ENCODE measurements at places on chromosomes 4 and X.

DNA sequence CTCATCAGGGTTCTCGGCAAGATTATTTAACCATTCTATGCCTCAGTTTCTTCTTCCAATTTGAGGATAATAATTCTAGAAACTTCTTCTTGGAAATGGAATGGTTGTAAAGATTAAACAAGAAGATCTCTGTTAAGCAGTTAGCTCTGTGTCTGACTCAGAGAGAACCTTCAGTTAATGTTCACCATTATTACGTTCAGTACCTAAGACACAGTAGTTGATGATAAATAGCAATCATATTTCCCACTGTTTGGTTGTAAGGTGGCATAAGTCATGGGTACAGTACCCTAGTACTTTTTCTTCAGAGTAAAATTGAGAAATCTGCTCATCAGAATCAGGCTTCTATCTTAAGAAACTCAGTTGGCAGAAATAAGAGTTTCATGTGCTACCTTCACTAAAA lies 366.5 kb upstream of the BOD1L1 start:
- DNase-seq, result no peak

DNA sequence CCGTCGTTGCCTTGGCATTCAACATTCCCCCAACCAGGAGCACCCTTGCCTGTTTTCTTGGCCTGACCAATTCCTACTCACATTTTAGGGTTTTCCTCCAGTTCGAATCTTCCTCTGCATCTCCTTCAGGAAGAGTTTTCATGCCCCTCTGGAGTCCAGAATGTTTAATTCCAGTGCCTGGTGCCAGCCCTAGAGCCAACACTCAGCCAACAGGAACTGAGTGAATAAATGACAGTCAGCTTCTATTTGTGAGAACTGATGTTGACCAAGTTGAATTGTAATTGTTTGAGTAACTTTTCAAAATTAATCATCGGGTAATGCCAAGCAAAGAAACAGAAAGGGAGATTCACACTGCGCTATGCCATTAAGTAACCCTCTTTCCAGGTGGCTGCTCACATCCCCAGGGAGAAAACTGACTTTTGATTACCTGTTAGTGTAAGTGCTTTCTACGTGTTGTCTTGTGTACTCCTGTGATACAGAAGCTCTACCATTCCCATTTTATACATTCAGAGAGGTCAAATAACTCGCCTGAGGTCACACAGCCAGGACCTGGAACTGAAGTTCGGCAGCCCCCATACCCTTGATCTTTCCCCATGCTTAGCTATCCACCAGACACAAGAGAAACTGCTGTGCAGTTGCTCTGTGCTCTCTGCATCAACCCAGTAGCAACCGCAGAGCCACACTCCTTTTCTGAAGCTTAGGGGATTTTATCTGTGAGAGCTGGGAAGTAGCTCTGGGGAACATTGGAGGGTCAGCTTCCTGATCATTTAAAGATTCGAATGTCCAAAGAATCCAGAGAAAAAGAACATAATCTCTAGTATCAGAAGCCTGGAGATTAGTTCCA lies 19.0 kb upstream of the SLC2A9 start:
- no peak for DNase-seq

- DNase-seq, result peak; percentile 48
Measured at GRCh38 chrX:101550362-101550750, at the start of gene ARMCX1. Gene ARMCX1, plus strand, starts transcription at chrX:101550547. Its CDS starts 2,384 bp downstream, at chrX:101552931.

DNA sequence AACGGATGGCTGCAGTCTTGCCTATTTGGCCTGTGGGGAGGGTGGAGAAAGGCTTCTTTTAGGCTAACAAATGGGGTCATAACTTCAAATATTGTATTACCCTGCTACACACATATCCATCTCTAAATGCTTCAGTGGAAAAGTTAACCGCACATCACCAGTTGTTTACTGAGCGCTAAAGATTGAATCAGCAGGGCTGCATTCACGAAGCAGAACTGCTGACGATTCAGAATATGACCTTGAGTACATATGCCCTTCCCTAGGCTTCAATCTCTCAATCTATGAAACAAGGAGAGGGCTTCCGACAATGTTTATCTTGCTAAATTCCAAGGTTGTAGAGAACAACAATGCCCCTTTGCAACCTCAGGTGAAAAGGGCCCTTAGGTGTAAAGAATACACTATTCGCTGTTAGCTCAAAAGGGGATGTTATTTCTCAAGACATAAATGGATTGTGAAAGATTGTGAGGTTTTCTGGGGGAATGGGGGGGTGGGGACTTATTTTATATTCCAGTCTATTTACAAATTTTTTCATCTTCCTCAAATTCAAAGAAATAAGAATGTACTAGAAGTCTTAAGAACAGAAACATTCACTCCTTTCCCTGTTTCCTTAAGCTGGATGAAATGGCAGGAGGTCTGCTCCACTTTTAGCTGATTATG lies 2.6 kb upstream of the ATP6AP2 start:
- no peak for DNase-seq

DNA sequence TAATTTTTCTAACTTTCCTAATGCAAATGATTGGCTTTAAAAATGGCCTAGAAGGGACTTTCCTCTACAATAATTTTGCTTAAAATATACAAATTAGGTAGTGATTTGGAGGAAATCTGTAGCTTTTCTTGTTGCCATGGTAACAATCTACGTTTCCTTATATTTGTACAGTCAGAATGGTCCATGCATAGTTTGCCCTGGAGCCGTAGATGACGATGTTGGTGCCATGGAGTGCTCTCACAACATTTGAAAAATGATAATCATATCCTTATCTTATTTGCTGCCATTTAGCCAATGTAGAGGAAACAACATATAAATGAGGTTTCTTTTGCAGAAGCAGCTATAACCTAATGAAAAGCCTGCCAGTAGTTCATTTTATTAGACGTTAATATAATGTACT lies 89.0 kb upstream of the NMU start:
- DNase-seq, result no peak

GRCh38 chrX:136491832-136492231 lies 4.1 kb downstream of the BRS3 start:
- no peak for DNase-seq

- no peak for DNase-seq
Measured at GRCh38 chr4:8221476-8221875, 22.4 kb downstream of the SH3TC1 start.

- peak; percentile 52 for DNase-seq
Measured at GRCh38 chrX:103687696-103688201, 1.2 kb upstream of the MORF4L2 start.

GRCh38 chr4:109816082-109816442 lies 500 bp downstream of the GAR1 start:
- DNase-seq, result no peak

DNA sequence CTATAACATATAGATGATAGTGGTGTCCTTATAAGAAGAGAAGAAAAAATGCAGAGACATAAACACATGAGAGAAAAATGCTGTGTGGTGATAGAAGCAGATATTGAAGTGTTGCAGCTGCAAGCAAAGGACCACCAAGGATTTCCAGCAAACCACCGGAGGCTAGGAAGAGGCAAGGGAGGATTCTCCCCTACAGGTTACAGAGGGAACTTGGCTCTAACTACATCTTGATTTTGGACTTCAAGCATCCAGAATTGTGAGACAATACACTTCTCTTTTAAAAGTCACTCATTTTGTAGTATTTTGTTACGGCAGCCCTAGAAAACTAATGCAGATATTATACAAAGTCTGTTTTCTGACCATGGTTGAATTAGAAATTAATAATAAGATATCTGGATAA lies 30.4 kb upstream of the CHRDL1 start:
- DNase-seq, result no peak

DNA sequence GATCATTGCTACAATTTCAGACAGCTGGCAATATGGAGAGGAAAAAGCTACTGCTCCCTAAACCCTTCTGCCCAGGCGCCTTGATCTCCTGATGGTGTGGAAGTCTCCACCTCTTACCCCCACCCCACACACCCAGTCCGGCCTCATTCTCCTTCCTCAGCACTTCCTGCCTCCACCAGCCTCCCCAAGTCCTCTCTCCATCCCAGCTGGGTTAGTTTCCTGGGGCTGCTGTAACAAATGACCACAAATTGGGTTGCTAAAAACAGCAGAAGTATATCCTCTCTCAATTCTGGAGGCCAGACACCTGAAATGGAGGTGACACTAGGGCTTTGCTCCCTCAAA lies 1.1 kb upstream of the CCNQ start:
- no peak for DNase-seq

DNA sequence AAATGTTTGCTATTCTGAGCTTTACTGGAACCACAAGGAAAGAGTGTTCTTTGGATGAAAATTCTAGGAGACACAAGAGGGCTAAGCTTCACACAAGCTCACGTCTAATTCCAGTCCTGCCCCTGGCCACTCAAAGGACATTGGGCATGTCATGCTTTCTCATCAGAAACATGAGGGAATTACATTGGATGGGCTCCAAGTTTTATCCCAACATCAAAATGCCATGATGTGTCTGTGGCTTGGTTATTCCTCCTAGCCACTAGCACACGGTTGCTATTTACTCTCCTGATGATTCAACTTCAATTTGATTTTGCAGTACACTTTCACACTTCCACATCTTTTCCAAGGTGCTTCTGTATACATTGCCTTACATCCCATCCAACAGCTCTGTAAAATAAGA lies 149.6 kb upstream of the FAM9B start:
- no peak for DNase-seq

GRCh38 chr4:118033148-118034052 lies 886 bp upstream of the NDST3 start:
- DNase-seq, result peak; percentile 11

- no peak for DNase-seq
Measured at GRCh38 chr4:177444911-177445736, 2.9 kb upstream of the AGA start.

- DNase-seq, result no peak
Measured at GRCh38 chrX:44871931-44872820, 812 bp upstream of the KDM6A start.

GRCh38 chr4:128286474-128287058 lies 1.0 kb downstream of the PGRMC2 start:
- DNase-seq, result no peak

GRCh38 chr4:6277139-6277802 lies 7.6 kb downstream of the WFS1 start:
- no peak for DNase-seq

- no peak for DNase-seq
Measured at GRCh38 chrX:129744861-129745321, 6.1 kb downstream of the XPNPEP2 start.

DNA sequence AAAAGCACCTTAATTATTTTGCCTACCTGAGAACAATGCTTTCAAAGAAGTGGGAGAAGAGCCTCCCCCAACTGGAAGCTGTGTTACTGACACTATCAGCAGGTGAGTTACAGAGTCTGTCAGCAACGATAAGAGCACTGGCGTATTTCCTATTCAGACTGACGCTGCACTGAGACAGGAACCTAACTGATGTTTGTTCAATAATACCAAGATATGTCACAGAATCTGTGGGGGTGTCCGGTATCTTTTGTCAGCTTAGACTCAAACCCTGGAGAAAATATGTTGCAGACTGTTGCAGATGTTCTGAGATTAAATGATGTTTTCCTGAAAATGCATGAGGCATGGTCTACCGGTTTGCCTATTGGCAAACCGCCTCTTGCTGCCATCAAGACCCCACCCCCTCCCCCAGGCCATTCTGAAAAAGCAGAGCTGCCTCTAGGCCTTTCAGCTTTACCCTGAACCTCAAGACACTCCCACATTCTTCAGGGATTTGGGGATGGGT lies 115.2 kb upstream of the KIT start:
- no peak for DNase-seq

DNA sequence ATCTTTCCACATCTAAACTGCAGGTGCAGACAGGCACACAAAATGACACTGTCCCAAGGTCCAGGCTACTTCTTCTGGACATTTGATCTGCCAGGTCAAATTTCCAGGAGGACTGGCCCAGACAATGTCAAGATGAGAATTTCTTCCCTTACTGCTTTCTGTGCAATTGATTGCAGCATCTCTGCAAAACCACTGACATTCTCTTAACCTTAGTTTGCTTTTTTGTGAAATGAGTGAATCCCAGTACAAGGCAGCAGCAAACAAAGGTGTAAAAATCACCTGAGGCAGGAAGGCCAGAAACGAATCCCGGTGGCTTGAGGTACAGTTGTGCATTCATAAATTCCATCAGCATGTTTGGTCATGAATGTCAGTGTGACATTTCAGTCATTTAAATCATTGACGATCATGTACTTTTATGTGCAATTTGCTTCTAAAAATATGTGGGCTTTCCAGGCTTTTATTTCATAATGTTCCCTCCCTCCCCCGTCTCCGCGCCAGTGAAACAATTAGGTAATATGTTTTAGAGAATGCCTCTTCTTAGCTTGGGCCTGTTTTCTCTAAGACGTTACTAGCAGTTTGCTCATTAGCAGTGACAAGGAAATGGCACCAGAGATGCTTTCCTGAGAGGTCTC lies 39.1 kb downstream of the NHS start:
- DNase-seq, result no peak

GRCh38 chr4:76630741-76631140 lies 195.7 kb downstream of the SHROOM3 start:
- DNase-seq, result no peak

- no peak for DNase-seq
Measured at GRCh38 chr4:79632114-79632513, 224.1 kb upstream of the GK2 start.

- no peak for DNase-seq
Measured at GRCh38 chr4:173301518-173302201, 32.5 kb downstream of the HMGB2 start.

DNA sequence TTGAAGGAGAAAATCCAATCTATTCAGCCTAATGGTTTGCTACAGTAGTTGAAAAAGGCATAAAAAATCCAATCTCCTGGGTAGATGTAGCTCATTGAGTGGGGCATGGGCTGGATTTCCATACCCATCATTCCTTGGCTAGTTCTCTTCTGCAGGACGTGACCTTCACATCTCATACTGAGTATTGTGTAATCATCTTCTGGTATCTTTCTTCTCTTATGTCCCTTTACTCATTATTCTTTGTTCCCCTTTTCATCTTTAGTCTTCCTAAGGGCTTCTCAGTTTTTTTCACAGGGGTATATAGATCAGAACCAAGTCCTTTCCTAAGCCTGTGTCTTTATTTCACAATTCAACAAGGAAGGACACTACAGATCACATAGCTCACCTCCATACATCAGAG lies 727.6 kb upstream of the MAGEB2 start:
- DNase-seq, result no peak

- no peak for DNase-seq
Measured at GRCh38 chr4:1980561-1981041, 28.2 kb downstream of the NELFA start.

DNA sequence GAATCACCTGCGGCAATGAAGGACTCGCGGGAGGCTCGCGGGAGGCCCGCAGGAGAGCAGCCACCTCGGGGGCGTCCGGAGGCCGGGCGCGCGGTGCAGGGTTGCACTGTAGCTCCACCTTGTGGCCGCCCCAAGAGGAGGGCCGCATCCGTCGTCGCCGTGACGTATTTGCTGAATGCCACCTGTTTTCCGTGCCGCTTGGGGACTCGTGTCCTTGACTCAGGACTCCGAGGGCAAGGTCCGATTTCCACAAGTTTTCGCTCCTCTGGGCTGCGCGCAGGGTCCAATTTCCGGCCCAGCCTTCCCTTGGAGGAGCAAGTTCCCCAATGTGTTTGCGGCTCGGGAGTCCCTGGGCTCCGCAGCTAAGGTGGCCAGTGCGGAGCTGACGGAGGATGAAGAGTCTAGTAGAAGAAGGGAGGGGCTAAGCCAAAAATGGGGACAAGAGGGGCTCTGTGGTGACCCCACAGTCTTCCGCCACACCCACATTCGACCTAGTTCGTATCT lies 10.7 kb upstream of the DLG3 start:
- DNase-seq, result peak; percentile 48

- no peak for DNase-seq
Measured at GRCh38 chr4:101264512-101264911, 82.8 kb downstream of the PPP3CA start.
